ENCODE measurements at places on chromosomes 2 and 18.

- DNase-seq, result no peak
Measured at GRCh38 chr18:41860987-41861386, 94.0 kb upstream of the PIK3C3 start.

- no peak for DNase-seq
Measured at GRCh38 chr2:238879043-238879442, 31.2 kb downstream of the TWIST2 start.

- no peak for DNase-seq
Measured at GRCh38 chr2:187302116-187302515, 145.9 kb downstream of the CALCRL start.

- DNase-seq, result no peak
Measured at GRCh38 chr18:10822456-10822855, 296.6 kb downstream of the NAPG start.

- no peak for DNase-seq
Measured at GRCh38 chr2:165989851-165990250, 36.3 kb upstream of the TTC21B start.

Measured in activated CD8-positive, alpha-beta T cell treated with anti-CD3 and anti-CD28 coated beads for 36 hours (primary cell).